ENCODE measurements at places on chromosomes 7 and 10.

GRCh38 chr10:15455456-15455855, 84.4 kb upstream of the FAM171A1 start:
- DNase-seq: no peak

- peak; percentile 20 for DNase-seq
Observed at GRCh38 chr7:87564296-87564963, 36.3 kb downstream of the ABCB1 start.

- DNase-seq: no peak
Observed at GRCh38 chr7:135770139-135770710, 21.6 kb upstream of the FAM180A start.

- DNase-seq: no peak
Observed at GRCh38 chr7:99032928-99033327, 111.0 kb downstream of the SMURF1 start.

- no peak for DNase-seq
Observed at GRCh38 chr7:51459809-51460208, 143.2 kb upstream of the COBL start.

DNA sequence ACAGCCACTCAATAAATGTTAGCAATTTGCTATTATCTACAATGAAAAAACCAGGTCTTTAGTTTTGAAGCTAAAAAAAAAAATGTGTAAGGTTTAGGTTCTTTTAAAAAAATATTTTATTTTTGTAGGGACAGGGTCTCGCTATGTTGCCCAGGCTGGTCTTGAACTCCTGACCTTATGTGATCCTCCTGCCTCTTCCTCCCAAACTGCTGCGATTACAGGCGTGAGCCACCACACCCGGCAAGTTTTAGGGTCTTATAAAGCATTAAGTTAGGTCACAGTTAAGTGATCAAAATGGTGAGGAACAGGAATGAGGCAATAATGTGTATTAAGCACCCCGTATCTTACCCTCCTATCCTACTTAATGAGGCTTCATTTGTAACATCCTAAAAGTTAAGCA, 774 bp downstream of the SEM1 start:
- no peak for DNase-seq

DNA sequence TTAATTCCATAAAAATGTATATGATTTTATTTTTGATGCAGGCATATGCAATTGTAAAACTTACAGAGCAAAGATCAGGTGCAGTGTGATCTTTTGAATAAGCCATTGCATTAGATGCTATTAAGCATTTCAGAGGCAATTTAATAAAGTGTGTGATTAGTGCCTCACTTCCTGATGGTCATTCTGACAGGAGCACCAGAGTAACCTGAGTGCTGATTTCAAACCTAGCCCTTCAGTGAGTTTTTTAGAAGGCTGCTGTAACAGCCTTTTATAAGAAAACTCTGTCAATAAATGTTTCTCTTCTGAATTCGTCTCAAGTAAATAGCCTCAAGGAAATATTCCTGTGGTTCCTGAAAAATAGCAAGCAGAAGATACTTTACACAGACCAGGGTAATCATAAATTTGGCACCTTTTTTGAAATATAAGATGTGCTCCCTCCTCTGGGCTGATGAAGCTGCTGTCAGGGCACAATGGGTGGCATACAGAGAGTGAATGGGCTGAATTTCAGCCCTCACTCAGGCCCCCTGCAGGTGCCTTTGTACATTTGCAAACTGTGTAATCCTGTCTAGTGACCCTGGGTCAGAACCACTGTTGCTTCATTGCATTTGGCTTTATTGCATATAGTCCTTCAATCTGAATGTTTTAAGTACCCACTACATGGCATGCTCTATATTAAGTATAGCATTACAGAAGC, 193.7 kb upstream of the CSTF2T start:
- no peak for DNase-seq

- DNase-seq: no peak
Observed at GRCh38 chr7:128081808-128082207, 50.6 kb upstream of the LRRC4 start.

DNA sequence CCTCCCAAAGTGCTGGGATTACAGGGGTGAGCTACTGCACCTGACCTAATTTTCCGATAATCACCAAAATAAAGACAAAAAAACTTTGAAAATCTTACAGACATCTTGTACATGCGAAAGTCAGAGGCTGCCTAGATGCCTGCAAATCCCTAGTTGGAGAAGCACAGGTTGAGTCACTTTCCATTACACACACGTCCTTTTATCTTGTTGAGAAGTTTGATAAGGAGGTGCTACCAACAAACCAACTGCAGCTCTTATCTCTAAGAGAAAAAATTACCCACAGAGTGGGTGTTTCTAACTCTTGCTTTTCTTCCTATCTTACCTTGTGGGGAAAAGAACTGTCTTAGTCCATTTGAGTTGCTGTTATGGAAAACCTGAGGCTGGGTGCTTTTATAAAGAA, 589.8 kb downstream of the GALNT17 start:
- no peak for DNase-seq

GRCh38 chr10:73768881-73769280, 13.0 kb upstream of the CHCHD1 start:
- no peak for DNase-seq

DNA sequence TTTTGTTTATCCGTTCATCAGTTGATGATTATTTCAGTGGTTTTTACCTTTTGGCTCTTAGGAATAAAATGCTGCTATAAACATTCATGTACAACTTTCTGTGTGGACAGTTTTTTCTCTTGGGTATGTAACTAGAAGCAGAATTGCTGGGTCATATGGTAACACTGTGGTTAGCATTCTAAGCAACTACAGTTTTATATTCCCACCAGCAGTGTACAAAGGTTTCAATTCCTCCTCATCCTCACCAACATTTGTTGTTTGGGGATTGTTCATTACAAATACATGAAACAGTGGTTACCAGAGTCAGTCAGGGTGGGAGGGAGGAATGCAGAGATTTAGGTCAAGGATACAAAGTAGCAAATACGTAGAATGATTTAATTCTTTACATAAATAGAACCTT, 97.0 kb downstream of the NPSR1 start:
- DNase-seq: no peak

GRCh38 chr10:78754269-78755062, 314.3 kb upstream of the ZMIZ1 start:
- peak; percentile 39 for DNase-seq

DNA sequence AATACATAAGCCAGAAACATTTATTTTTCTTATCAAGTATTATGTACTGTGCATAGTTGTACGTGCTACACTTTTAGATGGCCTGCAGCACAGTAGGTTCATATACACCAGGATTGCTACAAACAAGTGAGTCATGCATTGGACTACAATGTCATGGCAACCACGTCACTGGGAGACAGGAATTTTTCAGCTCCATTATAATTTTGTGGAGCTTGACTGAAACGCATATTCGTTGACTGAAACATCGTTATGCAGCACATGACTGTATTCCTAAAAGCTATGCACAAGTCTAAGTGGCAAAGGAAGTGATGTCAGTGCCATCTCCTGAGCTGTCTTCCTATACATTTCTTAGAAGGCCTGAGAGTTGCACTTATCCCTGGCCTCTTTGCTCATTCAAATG, 871.8 kb downstream of the IPMK start:
- no peak for DNase-seq

- peak; percentile 39 for DNase-seq
Observed at GRCh38 chr7:151008511-151009323, 15.6 kb downstream of the ATG9B start.

DNA sequence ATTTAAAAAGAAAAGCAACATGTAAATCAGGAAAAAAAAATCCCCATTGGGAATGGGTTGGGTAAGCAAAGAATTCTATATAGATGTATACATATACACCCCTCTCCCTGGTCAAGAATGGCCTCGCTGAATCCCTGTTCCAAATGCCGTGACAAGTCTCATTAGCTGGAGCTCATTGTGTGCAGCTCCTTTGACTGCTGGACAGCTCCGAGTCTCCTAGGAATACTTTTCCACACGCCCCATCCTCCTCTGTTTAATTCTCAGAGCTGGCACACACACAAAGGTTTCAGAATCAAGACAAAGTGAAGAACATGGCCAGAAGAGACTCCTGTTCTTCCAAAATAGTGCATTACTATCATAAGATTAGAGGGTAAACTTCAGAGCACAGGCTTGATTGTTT, 130.9 kb upstream of the MKLN1 start:
- DNase-seq: no peak

DNA sequence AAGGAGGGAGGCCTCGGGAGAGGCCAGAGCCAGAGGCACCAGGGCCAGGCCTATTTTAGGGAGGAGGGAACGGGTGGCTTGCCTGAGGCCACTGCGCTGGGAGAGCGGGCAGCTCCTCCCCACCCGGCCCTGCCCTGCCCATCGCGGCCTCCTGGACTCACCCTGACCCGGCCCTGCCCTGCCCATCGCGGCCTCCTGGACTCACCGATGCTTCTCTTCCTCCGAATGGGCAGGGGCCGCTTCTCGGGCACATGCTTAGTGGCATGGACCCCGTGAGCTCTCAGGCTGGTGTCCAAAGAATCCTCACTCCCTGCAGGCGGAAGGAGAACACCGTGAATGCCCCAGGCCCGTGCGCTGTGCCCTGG, 7.5 kb downstream of the PDGFA start:
- DNase-seq: no peak

DNA sequence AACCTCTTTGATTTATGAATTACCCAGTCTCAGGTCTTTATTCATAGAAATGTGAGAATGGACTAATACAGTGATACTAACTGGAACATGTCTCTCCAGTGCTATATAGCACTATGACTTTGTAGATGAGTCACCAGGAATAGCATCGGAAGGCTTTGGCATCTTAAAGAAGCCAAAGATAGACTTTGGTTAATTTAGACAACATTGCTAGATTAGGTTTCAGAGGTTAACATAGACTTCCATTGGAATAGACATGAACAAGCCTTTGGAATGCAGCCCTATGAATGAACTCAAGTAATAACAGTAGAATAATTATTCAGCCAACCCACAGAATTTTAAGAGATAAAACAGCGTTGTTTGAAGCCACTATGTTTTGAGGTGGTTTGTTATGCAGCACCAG, 169.2 kb downstream of the HGF start:
- no peak for DNase-seq

- DNase-seq: no peak
Observed at GRCh38 chr10:3364768-3365480, 192.3 kb upstream of the PITRM1 start.
